ENCODE measurements at places on chromosomes 11 and 22.
A peak's percentile ranks its signal among the peaks of the same experiment; 100 is the strongest.

DNA sequence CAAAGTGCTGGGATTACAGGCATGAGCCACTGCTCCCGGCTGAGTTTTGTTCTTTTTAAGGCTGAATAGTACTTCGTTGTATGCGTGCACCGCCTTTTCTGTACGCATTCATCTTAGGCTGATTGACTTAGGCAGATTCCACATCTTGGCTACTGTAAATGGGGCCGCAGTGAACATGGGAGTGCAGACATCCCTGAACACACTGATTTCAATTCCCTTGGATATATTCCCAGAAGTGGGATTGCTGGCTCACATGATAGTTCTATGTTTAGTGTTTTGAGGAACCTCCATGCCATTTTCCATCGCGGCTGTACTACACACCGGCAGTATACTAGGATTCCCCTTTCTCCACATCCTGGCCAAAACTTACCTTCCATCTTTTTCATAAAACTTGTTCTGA is 10.4 kb upstream of the ZNF74 start:
- DNase-seq = no peak

DNA sequence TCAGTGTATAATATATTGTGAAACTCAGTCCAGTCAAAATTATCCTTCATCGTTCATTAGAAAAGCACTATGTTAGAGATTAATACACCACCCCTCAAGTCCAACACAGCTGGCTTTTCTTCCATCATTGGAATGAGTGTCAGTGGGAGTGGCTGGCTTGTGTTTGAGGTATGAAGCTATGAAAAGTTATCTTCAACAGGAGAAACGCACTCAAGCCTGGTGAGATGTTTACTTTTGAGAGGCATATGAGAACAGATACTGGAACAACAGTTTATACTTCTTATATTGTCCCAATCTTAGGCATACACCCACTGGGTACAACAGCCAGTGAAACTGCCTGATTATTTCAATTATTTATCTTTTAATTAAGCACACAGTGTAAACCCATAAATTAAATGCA is 34.3 kb downstream of the PLEKHB1 start:
- no peak for DNase-seq

GRCh38 chr11:50187220-50187619 is 154.5 kb downstream of the OR4C45 start:
- no peak for DNase-seq

DNA sequence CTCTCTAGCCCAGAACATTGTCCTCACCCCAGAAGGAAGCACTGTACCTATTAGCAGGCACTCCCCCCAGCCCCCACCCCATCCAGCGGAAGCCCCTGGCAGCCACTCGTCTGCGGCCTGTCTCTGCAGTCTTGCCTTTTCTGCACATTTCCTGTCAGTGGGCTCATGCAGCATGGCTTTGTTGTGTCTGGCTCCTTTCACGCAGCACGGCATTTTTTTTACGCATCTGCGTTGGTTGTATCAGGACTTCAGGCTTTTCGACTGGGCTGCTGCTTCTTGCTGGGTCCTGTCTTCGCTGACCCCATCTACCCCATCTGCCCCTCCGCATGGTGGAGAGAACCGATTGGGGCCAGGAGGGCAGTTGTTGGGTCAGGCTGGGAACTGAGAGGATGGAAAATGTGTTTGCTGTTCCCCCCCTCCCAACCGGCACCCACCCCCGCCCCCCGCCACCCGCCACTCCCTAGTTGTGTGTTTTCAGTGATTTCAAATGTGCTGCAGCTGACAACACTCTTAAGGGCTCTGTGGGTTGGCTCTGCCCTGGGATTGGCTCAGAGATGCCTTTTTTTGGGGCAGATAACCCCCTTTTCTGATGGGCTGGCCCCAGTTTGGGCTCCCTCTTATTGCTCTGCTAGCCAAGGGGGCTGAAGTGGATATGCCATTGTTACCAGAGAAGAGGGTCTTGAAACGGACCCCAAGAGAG is 110.0 kb downstream of the KIAA1671 start:
- peak; percentile 95 for DNase-seq

All from CD4-positive, alpha-beta T cell treated with Interleukin-6 for 4 hours (primary cell).